Tibial nerve (tissue), 4 donors: ENCODE measurements at places on chromosomes 7 and 10. TPM values are rescaled to one million over a fixed set of nuclear protein-coding genes. Genes with fewer than 3 reads are reported as not detected.

GRCh38 chr10:69490876-69491275 lies 39.6 kb downstream of the TSPAN15 start:
- H3K27ac ChIP-seq: peak overlapping the region; percentile 74
- DNase-seq: no peak

GRCh38 chr10:99782447-99783286 lies at the start of gene ABCC2:
TSS of gene ABCC2 (plus strand) at chr10:99782640. CDS start at chr10:99782845, 205 bp downstream.
- no peak within 1 kb of the TSS for H3K27ac ChIP-seq
- no peak within 1 kb of the TSS for H3K4me3 ChIP-seq
- H3K27me3 ChIP-seq: no peaks in the 10 kb centered on the region
- H3K36me3 ChIP-seq: peaks cover 14% of the 10 kb centered on the region

DNA sequence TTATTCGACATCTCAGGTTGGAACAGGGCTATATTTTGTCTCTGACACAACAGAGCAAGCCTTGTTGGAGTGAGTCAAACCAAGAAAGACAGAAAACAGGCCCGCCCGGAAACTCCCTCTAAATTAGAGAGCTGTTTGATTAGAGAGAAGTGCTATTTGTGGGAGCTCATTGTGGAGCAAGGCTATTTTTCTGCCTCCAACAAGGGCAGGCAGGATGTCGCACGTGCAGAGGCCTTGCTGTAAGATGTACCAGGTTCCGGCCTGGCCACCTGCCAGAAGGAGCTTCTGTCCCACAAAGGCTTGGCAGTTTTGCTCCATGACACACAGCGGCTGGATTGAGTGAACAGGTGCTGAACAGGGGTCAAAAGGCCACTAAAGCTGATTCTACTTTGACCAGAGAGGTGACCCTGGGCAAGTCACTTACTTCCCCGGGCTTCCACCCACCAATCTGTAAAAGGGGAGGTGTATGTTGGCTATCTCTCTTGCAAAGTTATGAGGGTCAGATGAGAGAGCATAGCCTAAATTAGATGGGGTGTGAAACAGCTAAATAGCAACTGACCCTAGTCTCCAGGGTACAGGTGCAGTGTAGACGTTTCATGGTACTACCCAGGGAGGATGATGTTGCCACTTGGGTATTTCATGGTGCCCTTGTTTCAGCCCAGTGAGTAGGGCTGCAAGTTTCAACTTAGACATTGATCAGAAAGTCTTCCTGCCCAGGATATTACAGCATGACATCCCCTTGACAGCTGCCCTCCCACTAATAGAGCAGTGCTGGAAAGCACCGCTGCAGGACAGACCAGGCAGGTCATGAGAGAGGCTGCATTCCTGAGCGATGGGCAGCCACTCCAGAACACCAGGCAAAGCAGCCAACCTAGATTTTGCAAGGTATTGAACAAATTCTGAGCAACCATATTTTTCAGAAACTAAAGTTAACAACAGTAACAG lies 62.0 kb downstream of the VSTM4 start:
- no peak for DNase-seq
- no peaks in the 10 kb centered on the region for H3K27me3 ChIP-seq
- H3K4me1 ChIP-seq: no peaks in the 10 kb centered on the region
- H3K4me3 ChIP-seq: no peak overlapping the region
- no peaks in the 10 kb centered on the region for H3K36me3 ChIP-seq
- no peak overlapping the region for H3K27ac ChIP-seq

DNA sequence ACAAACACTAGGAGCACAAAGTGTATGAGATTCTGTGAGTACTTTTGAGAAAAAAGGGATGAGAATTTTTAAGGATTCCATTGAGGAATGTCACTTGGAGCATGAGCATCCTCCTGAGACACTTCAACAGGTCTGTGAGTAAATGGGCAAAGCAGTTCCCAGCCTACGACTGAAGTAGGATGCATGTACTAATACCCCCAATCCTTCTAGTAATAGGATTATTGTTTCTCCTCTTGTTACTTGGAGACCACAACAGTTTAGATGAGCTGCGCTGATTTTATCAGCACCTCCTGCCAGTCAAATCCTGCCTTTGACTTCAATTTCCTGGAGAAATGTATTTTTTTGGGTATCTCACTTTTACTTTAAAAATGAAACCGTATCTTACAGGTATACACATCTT lies 820 bp downstream of the BBS9 start:
- peak overlapping the region; percentile 68 for H3K4me3 ChIP-seq
- DNase-seq: no peak
- H3K4me1 ChIP-seq: no peaks in the 10 kb centered on the region
- H3K27ac ChIP-seq: no peak overlapping the region

GRCh38 chr10:71623098-71623985 lies 96.2 kb downstream of the C10orf105 start:
- peaks cover 10% of the 10 kb centered on the region for H3K4me1 ChIP-seq
- H3K36me3 ChIP-seq: no peaks in the 10 kb centered on the region
- H3K4me3 ChIP-seq: no peak overlapping the region
- no peak overlapping the region for H3K27ac ChIP-seq
- DNase-seq: peak; percentile 27

- H3K27ac ChIP-seq: no peak overlapping the region
- no peak for DNase-seq
- no peaks in the 10 kb centered on the region for H3K27me3 ChIP-seq
- H3K36me3 ChIP-seq: no peaks in the 10 kb centered on the region
Measured at GRCh38 chr7:80635998-80636397, 2.4 kb upstream of the CD36 start.

DNA sequence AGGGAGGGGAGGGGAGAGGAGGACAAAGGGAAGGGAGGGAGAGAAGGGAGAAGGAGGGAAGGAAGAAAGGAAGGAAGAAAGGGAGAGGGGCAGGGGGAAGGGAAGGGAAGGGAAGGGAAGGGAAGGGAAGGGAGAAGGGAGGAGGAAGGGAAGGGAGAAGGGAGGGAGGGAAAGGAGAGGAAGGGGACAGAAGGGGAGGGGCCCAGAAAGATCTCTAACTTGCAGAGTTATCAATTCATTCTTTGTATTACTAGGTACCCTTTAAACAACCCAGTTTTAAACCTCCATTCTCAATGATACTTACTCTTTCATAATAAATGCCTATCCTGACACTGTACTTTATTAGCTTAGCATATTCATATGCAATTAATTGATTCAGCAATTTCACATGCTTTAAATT lies 192.0 kb downstream of the ELMO1 start:
- H3K4me1 ChIP-seq: no peaks in the 10 kb centered on the region
- H3K27ac ChIP-seq: no peak overlapping the region
- no peak overlapping the region for H3K4me3 ChIP-seq
- H3K27me3 ChIP-seq: no peaks in the 10 kb centered on the region
- no peak for DNase-seq

- no peak overlapping the region for H3K27ac ChIP-seq
- no peak for DNase-seq
- H3K27me3 ChIP-seq: no peaks in the 10 kb centered on the region
- H3K4me1 ChIP-seq: no peaks in the 10 kb centered on the region
- no peak overlapping the region for H3K4me3 ChIP-seq
Measured at GRCh38 chr7:123054357-123055133, 59.0 kb upstream of the TAS2R16 start.

- H3K4me1 ChIP-seq: no peaks in the 10 kb centered on the region
- no peaks in the 10 kb centered on the region for H3K27me3 ChIP-seq
- H3K27ac ChIP-seq: no peak overlapping the region
- H3K36me3 ChIP-seq: no peaks in the 10 kb centered on the region
- DNase-seq: no peak
Measured at GRCh38 chr7:132009778-132010177, 453.4 kb upstream of the PODXL start.

GRCh38 chr10:98414932-98415730 lies at the start of gene PYROXD2:
TSS of gene PYROXD2 (minus strand) at chr10:98415182. CDS start at chr10:98415135, 47 bp downstream.
- peak within 1 kb of the TSS; percentile 85 for H3K27ac ChIP-seq
- H3K4me3 ChIP-seq: peak within 1 kb of the TSS; percentile 65
- peaks cover 15% of the 10 kb centered on the region for H3K4me1 ChIP-seq
- no peaks in the 10 kb centered on the region for H3K27me3 ChIP-seq
- peak; percentile 85 for DNase-seq

DNA sequence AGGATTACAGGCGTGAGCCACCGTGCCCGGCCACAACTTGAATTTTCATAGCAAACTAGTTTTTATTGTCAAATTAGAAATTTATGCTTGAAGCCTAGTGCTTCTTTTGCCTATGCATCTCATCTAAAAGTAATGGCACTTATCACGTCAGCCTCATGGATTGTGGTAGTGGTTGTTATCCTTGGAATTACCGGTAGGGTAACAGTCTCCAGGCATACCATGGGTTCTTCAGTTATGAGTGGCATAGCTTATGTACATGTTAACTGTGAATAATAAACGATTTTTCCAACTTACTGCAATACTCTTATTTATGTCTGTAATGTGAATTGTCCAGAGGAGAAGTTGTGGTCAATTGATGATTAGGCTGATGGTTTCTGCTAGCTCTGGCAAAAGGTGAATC lies 63.1 kb downstream of the BMPR1A start:
- DNase-seq: no peak
- no peak overlapping the region for H3K4me3 ChIP-seq
- no peak overlapping the region for H3K27ac ChIP-seq
- no peaks in the 10 kb centered on the region for H3K36me3 ChIP-seq
- H3K4me1 ChIP-seq: no peaks in the 10 kb centered on the region

DNA sequence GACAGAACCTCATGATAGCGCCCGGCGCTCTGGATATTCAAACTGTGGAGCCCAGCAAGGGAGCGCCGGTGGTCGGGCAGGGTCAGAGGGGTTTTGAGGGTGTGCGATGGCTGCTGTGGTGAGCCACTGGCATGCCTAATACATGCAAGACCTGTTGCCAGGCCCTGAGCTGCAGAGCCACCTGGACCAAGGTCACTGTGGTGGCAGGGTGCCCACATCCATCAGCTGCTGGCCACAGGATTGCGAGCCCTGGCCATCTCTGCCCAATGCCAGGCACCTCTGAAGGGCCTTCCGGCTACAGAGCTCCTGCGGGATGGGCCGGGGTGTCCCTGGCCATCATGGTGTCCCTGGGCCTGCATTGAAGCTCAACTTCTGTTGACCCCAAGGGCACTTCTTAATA lies 123.0 kb upstream of the TNRC18 start:
- no peaks in the 10 kb centered on the region for H3K36me3 ChIP-seq
- H3K4me3 ChIP-seq: no peak overlapping the region
- no peaks in the 10 kb centered on the region for H3K4me1 ChIP-seq
- H3K27ac ChIP-seq: no peak overlapping the region
- DNase-seq: no peak

GRCh38 chr7:69213878-69214277 lies 384.4 kb upstream of the AUTS2 start:
- H3K27ac ChIP-seq: no peak overlapping the region
- H3K27me3 ChIP-seq: no peaks in the 10 kb centered on the region
- H3K4me3 ChIP-seq: no peak overlapping the region
- no peak for DNase-seq
- no peaks in the 10 kb centered on the region for H3K4me1 ChIP-seq

DNA sequence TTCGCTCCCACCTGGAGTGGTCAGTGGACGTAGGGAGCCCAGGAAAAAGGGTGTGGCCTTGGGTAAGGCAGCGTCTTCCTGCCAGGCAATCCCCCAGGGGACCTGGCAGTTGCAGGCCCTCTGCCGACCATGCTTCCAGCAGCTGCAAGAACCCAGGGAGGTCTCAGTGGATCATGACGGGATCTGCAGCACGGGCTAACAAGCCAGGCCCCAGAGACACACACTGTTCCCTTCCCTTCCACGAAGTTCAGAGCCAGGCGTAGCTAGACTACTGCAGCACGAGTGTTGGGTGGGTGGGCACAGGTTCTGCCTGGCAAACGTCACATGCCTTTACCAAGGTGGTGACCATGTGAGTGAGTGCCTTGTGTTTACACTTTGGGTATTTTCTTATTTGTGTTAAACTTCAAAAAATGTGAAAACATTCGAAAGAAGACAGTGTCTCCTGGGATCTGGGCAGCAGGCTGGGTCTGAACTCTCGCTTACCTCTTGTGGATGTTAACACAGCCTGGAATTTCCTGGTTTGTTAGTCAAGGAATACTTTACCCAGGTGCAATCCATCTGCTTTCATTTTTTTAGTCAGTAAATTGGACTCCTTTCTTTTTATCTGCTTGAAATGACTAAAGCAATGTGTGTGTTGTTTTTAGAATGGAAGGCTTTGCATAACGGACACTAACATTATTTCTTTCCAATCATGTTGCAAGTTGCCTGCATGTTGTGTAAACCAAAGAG lies 48.2 kb upstream of the VIPR2 start:
- H3K36me3 ChIP-seq: no peaks in the 10 kb centered on the region
- no peak for DNase-seq

- no peaks in the 10 kb centered on the region for H3K36me3 ChIP-seq
- no peak overlapping the region for H3K4me3 ChIP-seq
- H3K4me1 ChIP-seq: no peaks in the 10 kb centered on the region
- no peaks in the 10 kb centered on the region for H3K27me3 ChIP-seq
Measured at GRCh38 chr7:76122516-76123239, 74.8 kb downstream of the MDH2 start.

DNA sequence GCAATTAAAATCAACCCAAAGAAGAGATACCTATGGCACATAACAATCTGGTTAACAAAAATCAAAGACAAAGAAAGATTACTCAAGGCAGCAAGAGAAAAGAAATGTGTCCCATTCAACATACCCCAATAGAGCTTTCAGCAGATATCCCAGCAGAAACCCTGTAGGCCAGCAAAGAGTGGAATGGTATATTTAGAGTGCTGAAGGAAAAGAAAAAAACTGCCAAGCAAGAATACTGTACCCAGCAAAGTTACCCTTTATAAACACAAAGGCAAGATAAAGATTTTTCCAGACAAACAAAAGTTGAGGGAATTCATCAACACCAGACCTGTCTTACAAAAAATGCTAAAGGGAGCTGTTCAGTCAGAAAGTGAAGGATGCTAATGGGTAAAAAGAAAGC lies 131.6 kb downstream of the TPST1 start:
- H3K36me3 ChIP-seq: no peaks in the 10 kb centered on the region
- no peaks in the 10 kb centered on the region for H3K27me3 ChIP-seq
- H3K27ac ChIP-seq: no peak overlapping the region
- no peaks in the 10 kb centered on the region for H3K4me1 ChIP-seq
- DNase-seq: no peak

DNA sequence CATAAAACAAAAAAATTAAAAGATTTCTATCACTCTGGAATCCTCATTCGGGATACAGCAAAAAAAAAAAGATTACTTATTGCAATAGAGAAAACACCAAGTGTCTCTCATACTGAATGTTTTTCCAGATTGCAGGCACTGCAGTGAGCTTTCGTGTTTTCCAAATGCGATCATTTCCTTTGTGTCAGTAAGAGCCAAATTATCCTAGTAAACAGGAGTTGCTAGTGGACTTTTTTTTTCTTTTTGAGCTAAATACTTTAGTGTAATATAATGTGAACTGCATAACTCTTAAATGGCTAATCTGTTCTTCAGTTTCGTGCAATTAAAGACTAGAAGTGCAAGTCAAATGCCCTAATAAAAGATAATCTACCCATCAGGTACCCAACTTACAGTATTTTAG lies 44.4 kb upstream of the TOMM7 start:
- DNase-seq: no peak
- no peaks in the 10 kb centered on the region for H3K27me3 ChIP-seq
- H3K27ac ChIP-seq: peak overlapping the region; percentile 38
- H3K4me3 ChIP-seq: no peak overlapping the region
- H3K4me1 ChIP-seq: peaks cover 32% of the 10 kb centered on the region

GRCh38 chr10:84026821-84027257 lies 112.5 kb upstream of the GHITM start:
- H3K36me3 ChIP-seq: no peaks in the 10 kb centered on the region
- no peak for DNase-seq
- no peaks in the 10 kb centered on the region for H3K4me1 ChIP-seq
- H3K27me3 ChIP-seq: no peaks in the 10 kb centered on the region
- no peak overlapping the region for H3K4me3 ChIP-seq
- no peak overlapping the region for H3K27ac ChIP-seq

RBP3 gene
- total RNA-seq: not detected

CAMK2B gene
- total RNA-seq: 14.7 TPM

SERPINE1 gene
- 3.3 TPM for total RNA-seq

FAM185A gene
- total RNA-seq: 39.3 TPM

CCDC172 gene
- not detected for total RNA-seq

CH25H gene
- total RNA-seq: 1.0 TPM

OR2A12 gene
- not detected for total RNA-seq

TAS2R16 gene
- total RNA-seq: not detected

CPSF4 gene
- 62.1 TPM for total RNA-seq
